ENCODE measurements at places on chromosomes 11 and 22. TPM values are rescaled to one million over a fixed set of nuclear protein-coding genes. Genes with fewer than 3 reads are reported as not detected.

DNA sequence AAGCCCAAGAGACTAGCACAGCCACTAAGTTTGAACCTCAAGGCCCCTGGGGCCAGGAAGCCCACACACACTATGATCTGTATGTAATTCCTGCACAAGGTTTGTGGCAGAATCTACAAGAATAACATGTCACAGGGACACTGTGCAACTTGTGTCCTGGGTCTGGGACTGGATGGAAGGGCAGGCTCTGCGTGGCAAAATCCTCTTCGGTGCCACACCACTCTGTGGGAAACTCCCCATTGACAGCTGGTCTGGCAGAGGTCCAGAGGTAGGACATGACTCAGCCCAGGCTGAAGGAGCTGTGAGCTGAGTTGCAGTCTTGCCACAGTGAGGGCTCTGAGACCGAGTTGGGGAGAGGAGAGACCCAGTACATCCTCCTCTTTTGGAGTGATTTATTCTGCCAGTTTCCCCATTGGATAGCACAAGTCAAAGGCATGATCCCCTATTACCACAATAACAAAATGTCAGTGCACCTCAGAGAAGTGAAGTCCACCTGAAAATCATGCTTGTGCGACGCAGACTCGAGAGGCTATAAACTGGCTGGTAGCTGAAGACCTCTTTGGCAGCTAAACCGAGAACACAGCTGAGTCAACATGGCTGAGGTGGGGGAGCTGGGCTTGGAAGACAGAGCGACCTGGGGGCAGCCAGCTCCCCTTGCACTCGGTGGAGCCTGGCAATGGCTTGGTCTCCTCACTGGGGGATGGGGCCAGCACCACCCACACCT lies 23.3 kb upstream of the SERPIND1 start:
- DNase-seq = peak; percentile 54

Gene KLHL35
- 0.93 TPM for total RNA-seq

DNA sequence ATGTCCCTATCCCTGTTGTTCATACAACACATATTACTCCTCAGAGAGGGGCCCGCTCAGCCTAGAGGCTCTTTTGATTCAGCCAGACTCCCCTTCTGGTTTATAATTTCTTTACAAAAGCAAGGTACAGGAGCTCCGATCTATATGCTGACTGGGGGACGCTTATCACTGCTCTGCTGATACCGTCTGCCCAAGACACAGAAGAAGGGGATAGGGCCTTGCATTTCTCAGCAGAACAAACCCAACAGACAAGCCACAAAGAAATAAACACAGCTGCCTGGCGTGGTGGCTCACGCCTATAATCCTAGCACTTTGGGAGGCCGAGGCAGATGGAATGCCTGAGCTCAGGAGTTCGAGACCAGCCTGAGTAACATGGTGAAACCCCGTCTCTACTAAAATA lies 109.9 kb upstream of the AKIP1 start:
- DNase-seq = no peak

DNA sequence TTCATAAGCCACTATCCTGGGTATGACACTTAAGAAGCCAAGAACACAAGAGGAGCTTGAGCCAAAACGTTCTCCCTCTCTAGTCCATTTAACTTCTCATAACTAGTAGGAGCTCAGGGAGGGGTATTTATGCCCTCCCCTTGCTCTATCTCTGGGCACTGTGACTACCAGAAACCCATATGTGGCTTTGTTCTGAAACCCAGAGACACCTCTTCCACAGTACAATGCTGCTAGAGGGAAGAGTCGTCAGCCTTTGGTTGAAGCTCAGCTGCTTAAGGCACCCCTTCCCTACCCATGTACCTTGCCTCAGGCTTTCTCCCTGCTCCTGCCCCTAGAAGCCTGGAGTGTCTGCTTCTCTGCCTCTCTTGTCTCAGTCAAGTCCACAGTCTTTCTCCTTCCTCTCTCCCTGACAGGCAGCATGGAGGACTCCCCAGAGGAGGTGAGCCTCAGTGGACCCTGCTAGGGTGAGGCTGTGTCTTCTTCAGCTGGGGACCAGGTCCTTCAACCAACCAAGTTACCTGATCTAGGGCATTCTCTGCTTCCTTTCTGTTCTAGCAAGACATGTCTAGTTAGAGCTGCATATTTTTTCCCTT lies 23.1 kb upstream of the USP47 start:
- no peak for DNase-seq

- peak; percentile 13 for DNase-seq
These were observed 90.8 kb upstream of the SHANK2 start for GRCh38 chr11:71342951-71343827.

DNA sequence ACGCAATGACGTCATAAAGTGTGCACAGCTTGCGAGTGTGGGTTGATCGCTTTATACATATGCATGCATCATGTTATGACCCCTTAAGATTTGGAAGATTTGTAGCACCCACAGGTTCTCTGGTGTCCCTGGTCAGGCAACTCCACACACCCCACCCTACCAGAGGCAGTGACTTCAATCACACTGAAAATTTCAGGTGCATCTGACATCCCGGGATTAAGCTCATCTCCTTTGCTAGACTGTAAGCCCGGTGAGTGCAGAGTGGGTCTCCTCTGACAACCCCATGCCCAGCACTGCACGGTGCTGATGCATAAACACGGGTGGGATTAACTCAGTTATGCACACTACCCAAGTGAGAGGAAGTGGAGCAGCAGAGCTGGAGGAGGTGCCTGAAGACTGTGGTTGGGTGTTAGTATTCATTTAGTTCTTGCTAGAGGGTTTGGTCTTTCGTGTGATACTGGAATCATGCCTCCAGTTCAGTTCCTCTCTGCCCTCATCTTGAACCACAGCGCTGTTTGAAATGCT lies 6.5 kb downstream of the ARSA start:
- DNase-seq = peak; percentile 78

Gene C11orf87
- total RNA-seq = not detected

Gene WNT11
- 0.16 TPM for total RNA-seq

Gene HPX
- total RNA-seq = 1.6 TPM

Measured in activated T-cell treated with anti-CD3 and anti-CD28 coated beads, Interleukin-2, amount 50 U/mL, for 72 hours (primary cell).